ENCODE measurements at places on chromosomes 16 and 17.

DNA sequence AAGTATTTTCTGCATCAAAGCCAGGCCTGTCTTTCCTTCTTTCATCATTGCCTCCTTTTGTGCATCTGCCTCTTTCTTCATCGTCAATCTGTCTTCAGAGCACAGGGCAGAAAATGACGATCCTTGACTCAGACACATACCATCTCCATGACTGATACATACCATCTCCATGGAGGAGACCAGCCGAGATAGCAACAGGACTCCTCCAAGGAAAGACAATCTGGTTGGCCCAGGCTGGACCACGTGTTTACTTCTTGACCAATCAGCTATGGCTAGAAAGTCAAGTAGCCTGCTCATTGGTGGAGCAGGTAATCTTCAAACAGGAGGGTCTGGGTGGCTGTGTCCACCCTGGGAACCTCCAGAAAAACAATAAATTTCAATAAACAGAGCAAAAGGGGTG lies 164.6 kb downstream of the CPPED1 start:
- DNase-seq = no peak

GRCh38 chr16:49930841-49931240 lies 74.9 kb upstream of the ZNF423 start:
- DNase-seq = no peak

DNA sequence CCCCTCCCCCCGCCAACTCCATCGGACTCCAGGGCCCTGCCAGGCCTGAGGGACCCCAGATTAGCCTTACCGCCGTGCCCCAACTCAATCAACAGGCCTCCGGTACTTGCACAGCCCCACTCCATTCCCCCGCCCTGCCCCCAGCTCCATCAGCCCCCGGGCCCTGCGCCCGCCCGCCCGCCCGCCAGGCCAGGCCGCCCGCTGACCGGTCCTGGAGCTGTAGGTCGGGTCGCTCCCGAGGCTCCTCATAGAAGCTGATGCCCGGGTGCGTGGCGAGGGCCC lies 308 bp downstream of the GTF3C1 start:
- DNase-seq = no peak

GRCh38 chr17:18176176-18176575 lies 7.5 kb upstream of the ALKBH5 start:
- no peak for DNase-seq

GRCh38 chr16:19294156-19294649 lies 8.7 kb downstream of the CLEC19A start:
- no peak for DNase-seq

DNA sequence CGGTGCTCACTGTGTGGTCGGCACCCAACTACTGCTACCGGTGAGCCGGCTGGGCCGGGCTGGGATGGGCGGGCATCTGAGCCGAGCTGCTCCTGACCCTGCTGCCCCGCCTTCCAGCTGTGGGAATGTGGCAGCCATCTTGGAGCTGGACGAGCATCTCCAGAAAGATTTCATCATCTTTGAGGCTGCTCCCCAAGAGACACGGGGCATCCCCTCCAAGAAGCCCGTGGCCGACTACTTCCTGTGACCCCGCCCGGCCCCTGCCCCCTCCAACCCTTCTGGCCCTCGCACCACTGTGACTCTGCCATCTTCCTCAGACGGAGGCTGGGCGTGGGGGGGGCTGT lies 6.9 kb downstream of the TBX6 start:
- no peak for DNase-seq

GRCh38 chr17:80393961-80394360 lies 21.0 kb upstream of the ENDOV start:
- DNase-seq = no peak

GRCh38 chr17:35804658-35805192 lies 4.6 kb upstream of the TAF15 start:
- no peak for DNase-seq

GRCh38 chr17:59684967-59685366 lies 22.3 kb downstream of the PTRH2 start:
- no peak for DNase-seq

GRCh38 chr17:12973496-12974004 lies 44.3 kb downstream of the ELAC2 start:
- no peak for DNase-seq

DNA sequence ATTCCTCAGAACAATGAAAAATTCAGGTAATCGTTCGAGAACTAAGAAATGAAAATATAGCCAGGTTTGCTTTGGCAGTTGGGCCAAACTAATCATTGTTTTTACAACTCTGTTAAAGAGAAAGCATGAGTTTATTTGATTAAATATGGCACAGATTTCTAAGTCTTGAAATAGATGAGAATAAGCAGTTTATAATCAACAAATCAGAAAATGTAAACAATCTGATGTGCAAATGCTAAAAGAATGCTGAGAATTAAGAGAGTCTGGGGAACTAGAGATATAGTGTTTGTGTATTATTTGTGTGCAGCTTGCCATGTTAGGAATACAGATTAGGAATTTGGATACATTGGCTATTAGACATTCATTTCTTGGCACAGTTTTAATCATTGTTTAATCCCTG lies 212.5 kb downstream of the TANC2 start:
- no peak for DNase-seq

DNA sequence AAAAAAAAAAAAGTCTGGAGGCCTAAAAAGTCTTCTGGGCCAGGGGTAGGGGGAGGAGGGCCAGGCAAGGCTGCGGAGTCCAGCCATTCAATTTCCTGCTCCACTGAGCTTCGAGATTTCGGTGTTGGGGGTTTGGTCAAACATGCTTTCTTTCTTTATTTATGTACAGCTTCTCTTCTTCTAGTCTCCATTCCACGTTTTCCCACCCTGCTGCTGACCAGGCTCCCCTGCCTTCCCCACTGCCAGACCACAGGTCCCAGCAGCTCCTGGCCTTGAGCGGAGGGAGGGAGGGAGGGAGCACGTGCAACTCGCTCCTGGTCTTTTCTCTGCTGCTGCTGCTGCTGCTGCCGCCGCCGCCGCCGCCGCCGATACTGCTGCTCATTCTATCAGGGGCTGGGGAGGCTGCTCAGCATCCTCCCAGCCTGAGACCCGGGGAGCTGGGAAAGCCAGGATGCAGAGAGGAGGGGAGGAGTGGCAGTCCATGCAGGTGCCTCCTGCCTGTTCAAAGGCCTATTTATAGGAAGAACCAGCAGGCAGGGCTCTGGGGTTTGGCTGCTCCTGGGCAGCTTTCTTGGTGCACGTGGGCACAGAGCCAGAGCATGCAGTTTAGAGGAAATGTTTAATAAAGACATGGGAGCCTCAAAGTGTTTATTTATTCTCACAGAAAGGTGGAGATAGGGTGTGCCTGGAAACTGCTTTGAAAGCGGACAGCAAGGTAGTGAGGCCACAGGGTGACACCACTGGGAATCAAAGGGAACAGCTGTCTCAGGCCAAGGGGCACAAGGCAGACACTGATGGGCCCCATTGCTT lies 23.4 kb upstream of the ZFHX3 start:
- DNase-seq = no peak

GRCh38 chr17:75468779-75469373 lies 12.4 kb downstream of the TMEM94 start:
- no peak for DNase-seq

GRCh38 chr17:33494151-33494550 lies 201.1 kb upstream of the ASIC2 start:
- DNase-seq = no peak

- no peak for DNase-seq
Observed at GRCh38 chr17:41583137-41584127, 3.3 kb downstream of the KRT14 start.

- no peak for DNase-seq
Observed at GRCh38 chr17:66776999-66777688, 57.8 kb upstream of the CACNG5 start.

DNA sequence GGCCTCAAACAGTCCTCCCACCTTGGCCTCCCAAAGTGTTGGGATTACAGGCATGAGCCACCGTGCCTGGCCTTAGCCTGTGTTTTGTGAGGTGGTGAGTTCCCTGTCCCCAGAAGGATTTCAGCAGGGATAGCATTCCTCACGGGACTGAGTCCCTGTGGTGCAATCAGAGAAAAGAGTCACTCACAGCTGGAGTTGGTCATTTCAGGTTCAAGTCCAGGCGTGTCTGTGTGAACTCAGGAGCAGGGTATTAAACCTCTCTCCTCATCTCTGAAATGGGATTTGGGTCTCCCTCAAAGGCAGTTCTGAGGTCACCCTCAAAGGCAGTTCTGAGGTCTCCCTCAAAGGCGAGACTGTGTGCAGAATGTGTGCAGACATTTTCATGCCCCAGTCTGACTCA lies 28.6 kb downstream of the NPTX1 start:
- no peak for DNase-seq
